Ascending aorta (tissue), 2 donors: ENCODE measurements at places on chromosomes 4 and X.

- DNase-seq, result no peak
- H3K36me3 ChIP-seq, result no peaks in the 10 kb centered on the region
- H3K27ac ChIP-seq, result no peak overlapping the region
- no peaks in the 10 kb centered on the region for H3K27me3 ChIP-seq
- H3K4me3 ChIP-seq, result no peak overlapping the region
- H3K4me1 ChIP-seq, result no peaks in the 10 kb centered on the region
Measured at GRCh38 chr4:167475951-167476350, 241.7 kb upstream of the SPOCK3 start.

GRCh38 chr4:126860308-126860707 lies 772.4 kb upstream of the INTU start:
- H3K36me3 ChIP-seq, result no peaks in the 10 kb centered on the region
- no peak overlapping the region for H3K27ac ChIP-seq
- H3K4me1 ChIP-seq, result no peaks in the 10 kb centered on the region
- no peaks in the 10 kb centered on the region for H3K27me3 ChIP-seq

GRCh38 chrX:112137276-112137675 lies 54.7 kb upstream of the TRPC5 start:
- no peaks in the 10 kb centered on the region for H3K27me3 ChIP-seq
- H3K4me3 ChIP-seq, result no peak overlapping the region
- DNase-seq, result no peak

- H3K27me3 ChIP-seq, result no peaks in the 10 kb centered on the region
- no peak overlapping the region for H3K27ac ChIP-seq
- DNase-seq, result no peak
- no peaks in the 10 kb centered on the region for H3K36me3 ChIP-seq
- H3K4me3 ChIP-seq, result no peak overlapping the region
- H3K4me1 ChIP-seq, result no peaks in the 10 kb centered on the region
Measured at GRCh38 chr4:117893207-117893606, 141.1 kb upstream of the NDST3 start.

GRCh38 chr4:158810487-158811215 lies 41.8 kb downstream of the FNIP2 start:
- H3K27me3 ChIP-seq, result no peaks in the 10 kb centered on the region
- peak overlapping the region; percentile 94 for H3K27ac ChIP-seq
- peak overlapping the region; percentile 39 for H3K4me3 ChIP-seq
- H3K4me1 ChIP-seq, result peaks cover 5% of the 10 kb centered on the region
- peak; percentile 73 for DNase-seq

DNA sequence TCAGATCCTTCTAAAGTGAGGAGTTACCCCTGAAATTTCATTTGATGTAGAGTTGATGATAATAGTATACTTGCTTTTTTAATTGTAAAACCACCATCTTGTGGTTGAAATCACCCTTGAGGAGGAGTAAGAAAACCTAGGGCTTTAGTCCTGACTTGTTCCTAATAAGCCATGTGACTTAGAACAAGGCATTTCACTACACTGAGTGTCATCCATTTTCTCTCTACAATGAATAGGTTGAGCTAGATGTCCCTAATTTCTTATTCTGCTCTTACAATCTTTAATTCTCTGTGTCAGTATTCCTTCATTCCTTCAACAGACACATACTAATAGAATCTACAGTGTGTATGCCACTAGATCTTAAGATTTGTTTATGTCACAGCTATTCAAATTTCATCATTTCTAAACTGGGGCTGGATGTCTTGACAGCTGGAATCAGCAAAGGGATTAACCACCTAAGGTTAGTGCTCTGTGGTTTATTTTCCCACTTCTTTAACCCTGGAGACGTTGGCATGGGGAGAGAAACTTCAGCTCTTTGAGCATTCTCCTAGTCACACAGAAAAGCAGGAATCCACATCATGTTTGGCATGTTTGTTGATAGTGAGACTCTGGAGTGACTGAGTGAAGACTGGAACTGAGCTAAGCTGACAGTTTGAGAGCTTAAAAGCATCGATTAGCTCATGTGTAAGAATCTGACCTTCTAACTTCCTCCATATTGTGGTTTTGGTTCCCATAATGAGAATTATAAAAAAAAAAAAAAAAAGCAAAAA lies 246.3 kb downstream of the NDST4 start:
- DNase-seq, result no peak
- no peak overlapping the region for H3K27ac ChIP-seq
- no peak overlapping the region for H3K4me3 ChIP-seq
- H3K27me3 ChIP-seq, result no peaks in the 10 kb centered on the region
- no peaks in the 10 kb centered on the region for H3K4me1 ChIP-seq

DNA sequence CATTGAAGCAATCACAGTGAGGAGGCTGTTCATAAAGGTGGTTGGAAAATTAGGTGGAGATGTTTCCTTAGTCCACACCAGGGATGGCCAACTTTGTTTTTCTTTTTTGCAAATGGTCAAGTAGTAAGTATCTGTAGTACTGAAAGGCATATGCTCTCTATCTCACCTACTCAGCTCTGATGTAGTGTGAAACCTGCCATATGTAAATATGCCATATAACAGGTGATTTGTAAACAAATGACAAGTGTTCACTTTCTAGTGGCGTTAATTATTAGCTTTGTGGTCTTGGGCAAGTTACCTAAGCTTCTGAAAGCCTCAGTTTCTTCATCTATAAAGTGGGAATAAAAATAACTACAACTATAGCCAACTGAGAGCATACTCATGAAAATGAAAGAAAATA lies 421.4 kb upstream of the LCORL start:
- no peak overlapping the region for H3K4me3 ChIP-seq
- no peak overlapping the region for H3K27ac ChIP-seq
- H3K27me3 ChIP-seq, result no peaks in the 10 kb centered on the region
- H3K36me3 ChIP-seq, result no peaks in the 10 kb centered on the region
- DNase-seq, result no peak
- no peaks in the 10 kb centered on the region for H3K4me1 ChIP-seq

GRCh38 chr4:129362691-129363274 lies 266.8 kb downstream of the C4orf33 start:
- DNase-seq, result peak; percentile 72
- no peak overlapping the region for H3K4me3 ChIP-seq
- H3K27me3 ChIP-seq, result no peaks in the 10 kb centered on the region
- peaks cover 4% of the 10 kb centered on the region for H3K4me1 ChIP-seq

- no peak overlapping the region for H3K27ac ChIP-seq
- H3K4me3 ChIP-seq, result no peak overlapping the region
- DNase-seq, result no peak
- no peaks in the 10 kb centered on the region for H3K27me3 ChIP-seq
- H3K36me3 ChIP-seq, result no peaks in the 10 kb centered on the region
Measured at GRCh38 chrX:120761810-120762209, 113.9 kb downstream of the CT47B1 start.

DNA sequence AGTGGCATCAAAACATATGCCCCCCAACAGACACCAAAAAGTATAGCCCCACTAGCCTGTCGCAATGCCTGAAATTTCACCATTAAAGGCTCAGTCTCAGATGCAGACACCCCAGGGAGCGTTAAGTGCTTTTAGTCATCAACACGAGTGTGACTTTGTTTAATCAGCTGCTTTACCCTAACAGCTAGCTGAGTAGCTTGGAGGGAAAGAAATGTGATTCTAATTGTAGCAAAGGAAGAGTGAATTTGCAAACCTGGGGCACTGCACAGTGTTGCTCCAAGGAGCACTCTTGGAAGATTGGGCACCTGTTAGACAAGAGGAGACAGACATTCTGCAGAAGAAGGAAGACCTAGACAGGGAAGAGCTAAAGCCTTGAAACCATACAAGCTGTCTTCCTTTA lies 145.1 kb downstream of the BEND2 start:
- DNase-seq, result no peak
- no peak overlapping the region for H3K27ac ChIP-seq
- no peaks in the 10 kb centered on the region for H3K27me3 ChIP-seq
- no peaks in the 10 kb centered on the region for H3K36me3 ChIP-seq
- H3K4me1 ChIP-seq, result no peaks in the 10 kb centered on the region

GRCh38 chr4:179272282-179272681 lies 1830.0 kb upstream of the AGA start:
- H3K36me3 ChIP-seq, result no peaks in the 10 kb centered on the region
- DNase-seq, result no peak
- H3K27ac ChIP-seq, result no peak overlapping the region
- no peaks in the 10 kb centered on the region for H3K27me3 ChIP-seq
- no peak overlapping the region for H3K4me3 ChIP-seq

- H3K36me3 ChIP-seq, result no peaks in the 10 kb centered on the region
- H3K4me1 ChIP-seq, result no peaks in the 10 kb centered on the region
Measured at GRCh38 chrX:132433551-132433950, 55.3 kb downstream of the MBNL3 start.

GRCh38 chr4:121125498-121125885 lies 38.6 kb downstream of the TNIP3 start:
- no peak overlapping the region for H3K4me3 ChIP-seq
- no peaks in the 10 kb centered on the region for H3K4me1 ChIP-seq
- no peaks in the 10 kb centered on the region for H3K36me3 ChIP-seq

DNA sequence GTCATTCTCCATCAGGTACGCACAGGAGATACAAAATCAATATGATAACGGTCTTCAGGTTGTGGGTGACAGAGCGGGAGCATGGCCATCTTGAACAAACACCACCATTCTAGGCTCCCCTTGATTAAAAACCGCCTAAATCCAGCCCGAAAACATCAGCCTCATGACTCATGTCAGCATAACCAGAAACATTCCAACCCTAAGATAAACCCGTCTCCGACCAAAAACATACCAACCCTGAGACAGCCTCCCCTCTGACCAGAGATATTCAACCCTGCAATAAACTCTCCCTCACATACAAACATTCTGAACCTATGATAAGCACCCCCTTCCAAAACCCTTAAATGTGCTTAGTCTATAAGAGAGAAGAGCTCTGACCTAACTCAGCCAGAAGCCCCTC lies 157.9 kb downstream of the DHRSX start:
- no peaks in the 10 kb centered on the region for H3K27me3 ChIP-seq
- no peaks in the 10 kb centered on the region for H3K36me3 ChIP-seq
- H3K4me1 ChIP-seq, result no peaks in the 10 kb centered on the region
- DNase-seq, result no peak

DNA sequence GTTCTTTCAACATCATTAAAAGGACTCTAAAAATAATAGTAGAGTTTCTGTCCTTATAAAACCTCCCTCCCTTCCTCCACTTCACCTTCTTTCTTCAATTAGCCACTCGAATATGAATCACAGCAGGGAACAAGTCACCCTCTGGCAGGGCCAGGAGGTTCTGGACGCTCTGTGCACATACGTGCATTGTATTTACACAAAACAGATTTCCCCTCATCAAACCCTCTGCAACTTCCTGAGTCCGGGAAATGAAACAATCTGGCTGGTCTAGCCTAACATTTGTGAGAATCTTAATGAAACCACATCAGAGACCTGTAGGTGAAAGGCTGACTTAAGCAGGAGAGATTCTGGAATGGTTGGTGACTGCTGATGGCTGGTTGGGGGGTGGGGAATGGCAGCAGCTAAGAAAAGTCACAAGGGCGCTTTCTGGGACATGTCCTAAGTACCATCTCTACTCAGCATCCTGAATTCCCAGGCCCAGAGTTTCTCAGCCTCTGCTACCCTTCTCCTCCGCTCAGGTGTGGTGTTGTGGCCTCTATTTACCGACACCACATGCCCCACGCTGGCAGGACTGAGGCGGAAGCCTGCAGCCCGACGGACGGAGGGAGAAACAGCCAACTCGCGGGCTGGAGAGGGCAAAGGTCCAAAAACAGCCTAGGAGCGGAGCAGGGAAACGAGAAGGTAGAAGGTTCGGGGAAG lies 1.0 kb downstream of the ZDHHC9 start:
- H3K36me3 ChIP-seq, result no peaks in the 10 kb centered on the region
- DNase-seq, result no peak
- no peaks in the 10 kb centered on the region for H3K27me3 ChIP-seq
- H3K4me3 ChIP-seq, result peak overlapping the region; percentile 77
- no peaks in the 10 kb centered on the region for H3K4me1 ChIP-seq

- peak overlapping the region; percentile 46 for H3K4me3 ChIP-seq
- no peaks in the 10 kb centered on the region for H3K27me3 ChIP-seq
- no peaks in the 10 kb centered on the region for H3K4me1 ChIP-seq
- no peak for DNase-seq
- H3K27ac ChIP-seq, result no peak overlapping the region
Measured at GRCh38 chrX:78326401-78326800, 1.0 kb downstream of the CYSLTR1 start.

DNA sequence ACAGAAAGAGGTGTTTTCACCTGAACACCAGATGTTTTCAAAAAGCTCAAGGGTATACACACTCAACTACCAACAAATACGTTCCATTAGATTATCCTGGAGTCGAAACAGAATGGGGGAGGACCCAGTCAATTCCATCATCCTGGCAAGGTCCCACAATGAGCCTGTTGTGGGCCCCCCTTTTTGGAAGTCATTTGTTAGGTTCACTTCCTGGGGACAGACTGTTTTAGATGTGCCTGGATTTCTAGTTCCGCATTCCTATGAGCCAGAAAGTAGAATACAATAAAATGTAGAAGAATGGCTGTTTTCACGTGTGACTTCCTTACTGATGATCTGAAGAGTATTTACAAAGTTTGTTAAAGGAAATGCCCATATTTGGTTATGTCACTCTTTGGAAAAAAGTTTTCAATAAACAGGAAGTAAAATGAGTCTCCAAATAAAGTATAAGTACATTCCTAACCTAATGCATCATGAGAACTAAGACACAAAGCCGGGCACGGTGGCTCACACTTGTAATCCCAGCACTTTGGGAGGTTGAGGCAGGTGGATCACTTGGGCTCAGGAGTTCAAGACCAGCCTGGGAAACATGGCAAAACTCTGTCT lies 192.5 kb downstream of the MAML3 start:
- H3K4me1 ChIP-seq, result no peaks in the 10 kb centered on the region
- H3K27ac ChIP-seq, result no peak overlapping the region
- H3K27me3 ChIP-seq, result no peaks in the 10 kb centered on the region
- DNase-seq, result no peak

GRCh38 chr4:105386012-105386411 lies 87.8 kb downstream of the PPA2 start:
- no peak for DNase-seq
- no peak overlapping the region for H3K4me3 ChIP-seq
- H3K4me1 ChIP-seq, result no peaks in the 10 kb centered on the region
- H3K36me3 ChIP-seq, result peaks cover 24% of the 10 kb centered on the region

DNA sequence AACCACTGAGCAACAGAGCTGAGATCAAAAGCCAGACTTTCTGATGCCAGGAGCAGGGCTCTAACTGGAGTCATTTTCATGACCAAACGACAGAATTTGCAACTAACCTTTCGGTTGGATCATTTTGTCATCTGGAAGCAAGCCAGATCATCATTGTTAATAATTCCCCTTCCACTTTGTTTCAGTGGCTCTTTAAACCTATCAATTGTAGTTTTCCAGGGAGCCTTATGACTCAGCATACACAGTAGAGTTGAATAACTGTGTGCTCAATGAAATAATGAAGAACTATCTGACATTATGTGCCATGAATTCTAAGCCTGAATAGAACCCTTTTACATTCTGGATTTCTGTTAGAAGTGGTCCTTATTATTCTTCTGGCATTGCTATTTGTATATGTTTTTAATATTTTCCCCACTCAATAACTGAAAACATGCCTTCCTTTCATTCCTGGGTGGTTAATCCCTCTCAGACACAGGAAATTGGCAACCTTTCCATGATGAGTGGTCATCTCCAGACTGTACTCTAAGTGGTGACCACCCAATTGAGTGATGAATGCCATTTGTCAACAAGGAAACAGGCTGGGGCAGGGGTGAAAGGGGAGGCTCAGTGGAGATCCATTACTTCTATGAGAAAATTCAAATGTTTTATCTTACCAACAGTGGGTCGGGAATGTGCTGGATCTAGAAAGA lies 431.8 kb downstream of the BCOR start:
- no peaks in the 10 kb centered on the region for H3K4me1 ChIP-seq
- no peak for DNase-seq
- H3K27ac ChIP-seq, result no peak overlapping the region
- no peak overlapping the region for H3K4me3 ChIP-seq
